Inflammatory macrophage (primary cell): ENCODE measurements at places on chromosomes 13 and 19.

DNA sequence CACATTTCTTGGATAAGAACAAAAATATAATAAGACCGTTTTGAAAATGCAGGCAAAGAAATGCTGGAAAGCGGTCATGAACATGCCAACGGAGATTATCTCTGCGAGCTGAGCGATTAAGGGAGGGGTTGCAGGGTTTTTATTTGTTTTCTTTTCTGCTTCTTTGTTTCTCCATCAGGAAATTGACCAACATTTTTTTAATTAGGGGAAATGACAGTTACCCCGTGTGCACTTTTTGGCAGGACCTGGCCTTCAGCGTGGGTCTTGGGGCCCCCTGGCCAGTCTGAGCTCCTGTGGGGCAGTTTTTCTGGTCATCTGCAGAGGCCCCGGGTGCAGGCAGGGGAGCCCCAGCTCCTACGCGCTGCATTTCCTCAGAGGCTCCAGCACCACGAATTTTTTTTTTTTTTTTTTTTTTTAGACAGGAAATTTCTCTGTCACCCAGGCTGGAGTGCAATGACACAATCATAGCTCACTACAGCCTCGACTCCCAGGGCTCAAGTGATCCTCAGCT, 31.3 kb upstream of the HOMER3 start:
- peak; percentile 74 for DNase-seq

DNA sequence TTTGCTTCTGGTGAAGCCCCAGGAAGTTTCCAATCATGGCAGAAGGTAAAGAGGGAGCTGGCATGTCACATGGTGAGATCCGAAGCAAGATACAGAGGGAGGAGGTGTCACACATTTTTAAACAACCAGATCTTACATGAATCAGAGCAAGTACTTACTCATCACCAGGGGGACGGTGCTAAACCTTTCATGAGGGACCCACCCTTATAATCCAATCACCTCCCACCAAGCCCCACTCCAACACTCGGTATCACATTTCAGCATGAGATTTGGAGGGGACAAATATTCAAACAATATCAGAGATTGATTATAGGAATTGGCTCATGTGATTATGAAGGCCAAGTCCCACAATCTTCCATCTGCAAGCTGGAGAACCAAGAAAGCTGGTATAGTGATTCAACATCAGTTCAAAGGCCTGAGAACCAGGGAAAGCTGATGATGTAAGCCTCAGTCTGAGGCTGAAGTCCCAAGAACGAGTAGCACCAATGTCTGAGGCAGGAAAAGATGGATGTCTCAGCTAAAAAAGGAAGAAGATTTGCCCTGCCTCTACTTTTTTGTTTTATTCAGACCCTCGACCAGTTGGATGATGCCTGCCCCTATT, 58.6 kb upstream of the WDFY2 start:
- DNase-seq: no peak

DNA sequence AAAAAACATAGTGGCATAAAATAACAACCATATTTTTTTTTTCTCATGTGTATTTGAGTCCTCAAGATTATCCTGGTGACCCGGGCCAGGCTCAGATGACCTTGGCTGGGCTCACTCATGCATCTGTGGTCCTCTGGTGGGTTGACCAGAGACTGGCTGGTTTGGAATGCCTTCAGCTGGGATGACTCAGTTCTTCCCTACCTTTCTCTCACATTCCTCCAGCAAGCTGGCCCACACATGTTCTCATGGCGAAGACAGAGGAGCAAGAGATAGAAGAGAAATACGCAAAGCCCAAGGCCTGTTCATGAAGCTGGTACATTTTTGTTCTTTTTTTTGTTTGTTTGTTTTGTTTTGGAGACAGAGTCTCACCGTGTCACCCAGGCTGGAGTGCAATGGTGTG, 14.3 kb upstream of the ZNF541 start:
- no peak for DNase-seq

DNA sequence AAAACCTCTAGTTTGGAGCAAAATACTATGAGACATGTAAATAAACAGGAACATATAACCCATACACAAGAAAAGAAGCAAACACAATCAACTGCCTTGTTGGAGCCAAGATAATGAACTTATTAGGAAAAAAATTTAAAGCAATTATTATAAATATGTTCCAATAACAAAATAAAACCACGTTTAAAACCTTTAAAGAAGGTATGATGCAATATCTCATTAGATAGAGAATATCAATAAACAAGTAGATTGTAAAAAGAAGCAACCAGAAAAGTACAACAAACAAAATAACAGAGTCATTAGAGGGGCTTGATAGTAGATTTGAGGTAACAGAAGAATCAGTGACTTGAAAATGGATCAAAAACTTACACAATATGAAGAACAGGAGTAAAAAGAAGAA, 327.0 kb upstream of the PCDH9 start:
- DNase-seq: no peak

GRCh38 chr13:113139577-113139976, 17.0 kb downstream of the F10 start:
- no peak for DNase-seq

DNA sequence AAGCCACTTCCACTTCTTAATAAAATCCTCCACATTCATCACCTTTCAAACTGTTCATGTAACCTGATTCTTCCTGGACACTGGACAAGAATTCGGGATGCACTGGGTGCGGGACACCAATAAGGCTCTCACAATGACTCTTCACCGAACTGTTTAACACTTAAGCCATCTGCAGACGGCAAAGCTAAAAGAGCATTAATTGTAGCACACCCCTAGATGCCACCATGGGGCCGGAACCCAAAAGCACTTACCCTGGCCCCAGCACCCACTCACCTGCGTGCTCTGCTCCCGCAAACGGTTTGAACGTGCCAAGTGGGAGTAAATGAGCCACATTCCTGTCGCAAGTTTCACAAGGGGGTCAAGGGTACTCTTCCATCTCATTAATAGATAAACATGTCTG, 254.3 kb upstream of the PRR20A start:
- no peak for DNase-seq

DNA sequence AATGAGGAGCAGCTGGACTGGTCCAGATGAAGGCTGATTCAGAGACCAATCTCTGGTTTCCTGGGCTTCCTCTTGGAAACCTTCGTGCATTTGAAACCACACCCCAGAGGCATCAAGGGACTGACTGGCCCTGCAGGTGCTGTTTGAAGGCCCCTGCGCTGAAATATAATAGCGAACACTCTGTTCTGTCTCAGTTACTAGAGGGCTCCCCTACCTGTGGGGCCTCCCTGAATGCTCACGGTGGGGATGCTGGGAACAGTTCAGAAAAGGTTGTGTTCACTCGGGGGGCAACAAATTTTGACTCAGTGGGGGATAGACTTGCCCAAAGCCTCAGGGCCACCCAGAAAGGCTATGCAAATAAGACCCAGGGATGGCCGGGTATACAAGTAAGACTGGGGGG, 6.4 kb downstream of the CCDC8 start:
- DNase-seq: no peak

DNA sequence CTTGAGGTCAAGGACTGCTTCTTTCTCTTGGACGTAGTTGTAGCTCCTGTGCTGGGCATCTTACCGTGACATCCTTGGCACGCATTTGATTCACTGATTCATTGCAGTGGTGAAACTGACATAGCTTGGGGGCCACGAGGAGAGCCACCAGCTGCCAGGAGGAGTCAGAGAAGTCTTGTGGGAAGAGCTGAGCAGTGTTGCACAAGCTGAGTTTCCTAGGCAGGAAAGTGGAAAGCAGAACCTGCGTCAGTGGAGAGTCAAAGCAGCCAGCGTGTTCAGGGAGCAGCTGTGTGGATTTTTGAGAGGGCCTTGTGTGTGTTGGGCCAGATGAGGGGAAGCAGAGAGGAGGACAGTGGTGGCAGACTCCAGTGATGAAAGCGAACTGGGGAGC, 5.3 kb upstream of the GPR183 start:
- DNase-seq: peak; percentile 98

DNA sequence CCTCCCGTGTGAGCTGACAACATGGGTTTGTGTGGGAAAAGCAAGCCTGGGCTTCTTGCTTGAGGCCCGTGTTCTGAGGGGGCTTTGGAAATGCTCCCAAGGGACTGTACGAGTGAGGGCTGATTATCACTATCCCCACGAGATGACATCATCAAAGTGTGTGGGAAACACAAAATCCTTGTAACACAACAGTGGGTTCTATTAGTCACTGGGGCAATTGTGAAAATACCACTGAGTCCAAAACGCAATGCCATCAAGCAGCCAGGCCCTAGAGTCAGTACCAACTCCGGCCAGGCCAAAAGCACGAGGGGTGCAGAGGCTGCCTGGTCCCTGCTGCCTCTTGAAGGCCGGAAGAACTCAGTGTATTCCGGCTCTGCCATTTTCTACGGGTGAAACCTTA, 29.6 kb downstream of the CAPS start:
- DNase-seq: peak; percentile 28

DNA sequence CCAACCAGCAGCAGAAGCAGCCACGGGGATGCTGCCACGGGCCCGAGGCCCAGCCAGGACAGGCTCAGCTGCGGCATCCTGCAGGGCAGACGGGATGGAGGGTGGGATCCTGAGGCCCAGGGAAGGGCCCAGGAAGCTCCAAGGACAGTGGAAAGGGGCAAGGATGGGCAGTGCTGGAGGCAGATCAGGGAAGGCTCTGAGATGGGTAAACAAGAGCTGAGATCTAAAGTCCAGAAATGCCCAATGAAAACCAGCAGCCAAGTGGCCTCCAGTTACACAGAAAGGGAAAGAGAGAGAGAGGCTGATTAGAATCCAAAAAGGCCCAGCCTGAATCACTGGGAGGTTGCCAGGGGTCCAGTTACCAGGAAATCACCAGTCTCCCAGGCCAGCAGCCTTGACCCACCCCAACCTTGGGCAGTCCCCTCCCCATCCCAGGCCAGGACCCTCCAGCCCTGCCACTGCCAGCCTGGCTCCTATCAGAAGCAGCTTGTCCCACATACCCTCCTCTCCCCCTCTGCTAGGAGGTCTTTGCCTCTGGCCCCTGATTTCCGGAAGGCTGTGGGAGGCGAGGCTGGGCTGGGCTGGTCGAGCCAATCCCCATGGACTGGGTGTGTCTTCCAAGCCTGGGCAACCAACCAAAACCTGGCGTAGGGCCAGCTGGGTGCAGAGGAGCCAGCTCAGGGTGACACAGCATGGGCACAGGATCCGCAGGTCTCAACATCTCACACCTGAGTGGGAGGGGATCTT, at the start of gene CYP4F11:
Gene CYP4F11, minus strand, starts transcription at position 198 of the 747 bp plus-strand sequence. Its CDS starts 121 bp downstream, at position 77.
- no peak for DNase-seq
